ENCODE measurements at places on chromosomes 11 and 22.
A peak's percentile ranks its signal among the peaks of the same experiment; 100 is the strongest.

GRCh38 chr22:24485170-24485569 lies 10.0 kb upstream of the UPB1 start:
- DNase-seq, result no peak

DNA sequence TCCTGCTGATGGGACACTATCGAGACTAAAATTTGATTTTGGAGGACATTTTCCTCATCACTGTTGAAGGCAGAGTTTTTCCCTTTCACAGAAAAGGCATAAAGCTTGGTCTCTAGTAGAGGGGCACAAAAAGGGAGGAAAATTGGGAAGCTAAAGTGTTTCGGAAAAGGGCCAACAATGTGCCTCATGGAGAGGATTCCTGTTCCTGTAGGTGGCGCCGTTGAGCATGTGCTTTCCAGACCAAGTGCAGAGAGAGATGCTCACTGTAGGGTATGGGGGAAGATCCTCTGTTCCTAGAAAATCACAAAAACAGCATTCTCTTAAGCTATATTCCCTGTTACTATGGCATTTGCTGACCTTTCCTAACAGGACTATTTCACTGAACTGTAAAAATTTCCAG lies 18.4 kb upstream of the OR4C5 start:
- DNase-seq, result no peak

DNA sequence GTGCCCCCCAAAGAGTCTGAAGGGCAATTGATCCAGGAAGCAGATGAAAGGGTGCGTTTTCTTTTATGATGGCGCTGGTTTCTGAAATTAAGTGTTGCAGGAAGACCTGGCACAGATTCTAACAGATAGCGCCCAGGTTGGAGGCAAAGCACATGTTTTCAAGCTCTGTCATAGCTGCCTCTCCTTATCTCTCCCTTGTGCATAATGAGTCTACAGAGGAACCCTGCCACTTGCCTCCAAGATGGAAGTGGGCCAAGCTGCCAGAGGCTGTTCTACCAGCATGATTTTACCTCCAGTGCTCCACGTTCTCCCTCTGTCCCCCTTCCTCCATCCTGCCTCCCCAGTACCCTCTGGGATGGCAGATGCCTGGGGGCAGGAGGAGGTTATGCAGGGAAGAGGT lies 30.0 kb upstream of the TLCD5 start:
- DNase-seq, result no peak

DNA sequence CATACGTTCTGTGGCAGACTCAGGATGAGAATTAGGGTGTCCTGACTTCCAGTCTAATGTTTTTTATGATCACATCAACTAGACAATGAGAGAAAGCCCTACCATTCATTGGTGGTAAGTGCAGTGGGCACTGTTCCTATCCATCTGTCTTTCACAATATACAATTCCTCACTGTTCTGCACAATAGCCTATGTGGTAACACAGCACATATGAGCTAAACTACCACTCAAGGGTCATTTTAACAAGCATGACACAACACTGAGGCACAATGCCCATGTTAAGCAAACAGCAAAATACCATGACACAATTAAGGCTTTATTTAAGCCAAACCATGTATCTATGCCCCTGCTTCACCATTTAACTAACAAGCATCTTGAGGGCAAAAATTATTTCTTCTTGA lies 52.3 kb downstream of the SIK3 start:
- no peak for DNase-seq

DNA sequence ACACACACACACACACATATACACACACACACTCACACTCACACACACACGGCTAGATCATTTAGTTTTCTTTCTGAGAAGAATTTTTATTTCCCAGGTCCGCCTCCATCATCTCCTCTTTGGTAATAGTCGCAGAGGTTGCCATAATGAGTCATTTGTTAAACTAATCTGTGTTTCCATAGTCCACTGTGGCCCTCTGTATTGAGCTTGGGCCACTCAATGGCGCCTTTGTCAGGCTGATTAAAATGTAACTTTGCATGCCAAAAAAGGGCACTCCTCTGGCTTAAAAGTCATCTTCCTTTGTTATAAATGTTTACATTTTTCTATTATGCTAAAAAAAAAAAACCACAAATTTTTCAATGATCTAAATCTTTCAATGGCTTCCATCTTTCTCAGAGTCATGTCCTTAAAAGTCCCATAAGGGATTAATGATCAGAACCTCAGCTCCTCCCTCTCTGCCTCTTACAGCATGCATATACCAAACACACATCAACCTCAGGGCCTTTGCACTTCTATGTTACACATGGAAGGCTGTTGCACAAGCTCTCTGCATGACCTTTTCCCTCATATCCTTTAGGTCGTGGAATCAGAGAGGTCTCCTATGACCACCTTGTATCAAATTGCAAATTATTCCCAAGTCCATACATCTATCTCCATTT lies 35.3 kb downstream of the EHF start:
- DNase-seq, result no peak

GRCh38 chr22:28063656-28064055 lies 144.6 kb upstream of the PITPNB start:
- no peak for DNase-seq

- DNase-seq, result no peak
Measured at GRCh38 chr11:111177037-111177871, 68.3 kb upstream of the POU2AF2 start.

- DNase-seq, result no peak
Measured at GRCh38 chr11:74696939-74697675, 34.1 kb downstream of the CHRDL2 start.

- peak; percentile 55 for DNase-seq
Measured at GRCh38 chr11:65314501-65315203, at the start of gene CDC42EP2. Gene CDC42EP2 (plus strand): TSS chr11:65314866. CDS start chr11:65320899, 6,033 bp downstream.

DNA sequence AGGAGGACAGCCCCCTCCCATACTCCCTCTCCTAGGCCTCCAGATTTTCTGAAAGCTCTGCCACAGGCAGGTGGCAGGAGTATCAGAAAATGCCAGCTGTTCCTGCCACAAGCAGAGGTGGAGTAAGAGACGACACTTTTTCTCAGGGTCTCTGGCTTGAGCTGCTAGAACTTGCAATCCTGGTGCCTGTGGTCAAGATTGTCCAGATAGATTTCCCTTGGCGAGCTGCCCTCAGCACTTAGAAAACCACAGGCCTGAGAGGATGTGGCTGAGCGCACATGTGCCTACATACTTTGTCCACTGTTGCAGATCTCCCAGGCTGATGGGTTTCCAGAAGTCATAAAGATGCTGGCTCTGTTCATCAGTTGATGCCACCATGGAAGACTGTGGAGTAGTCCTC lies 65.7 kb upstream of the NAV2 start:
- no peak for DNase-seq

DNA sequence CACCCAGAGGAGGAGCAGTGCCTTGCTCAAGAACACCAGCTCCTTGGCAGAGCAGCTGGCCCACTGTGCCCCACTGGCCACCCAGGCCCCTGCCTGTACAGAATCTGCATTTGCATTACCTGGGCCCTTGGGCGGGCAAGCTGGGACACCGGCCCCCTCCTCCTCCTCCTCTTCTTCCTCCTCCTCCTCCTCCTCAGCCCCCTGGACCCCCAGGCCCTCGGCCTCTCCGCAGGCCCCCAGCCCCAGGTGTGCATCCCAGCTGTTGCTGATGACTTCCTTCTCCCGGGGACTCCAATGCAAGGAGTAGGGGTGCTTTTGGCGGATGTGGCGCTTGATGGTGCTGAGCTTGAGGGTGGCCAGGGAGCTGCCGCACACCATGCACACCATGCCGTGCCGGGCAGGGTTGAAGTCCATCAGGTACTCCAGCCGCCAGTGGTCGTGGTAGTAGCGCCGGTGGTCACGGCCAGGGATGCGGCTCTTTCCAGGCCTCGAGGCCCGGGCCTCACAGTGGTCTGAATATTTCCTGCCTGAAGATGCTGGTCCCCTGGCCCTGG lies 2.8 kb downstream of the ZFTA start:
- DNase-seq, result no peak

- DNase-seq, result peak; percentile 18
Measured at GRCh38 chr11:118051611-118052461, 25.0 kb upstream of the TMPRSS4 start.

DNA sequence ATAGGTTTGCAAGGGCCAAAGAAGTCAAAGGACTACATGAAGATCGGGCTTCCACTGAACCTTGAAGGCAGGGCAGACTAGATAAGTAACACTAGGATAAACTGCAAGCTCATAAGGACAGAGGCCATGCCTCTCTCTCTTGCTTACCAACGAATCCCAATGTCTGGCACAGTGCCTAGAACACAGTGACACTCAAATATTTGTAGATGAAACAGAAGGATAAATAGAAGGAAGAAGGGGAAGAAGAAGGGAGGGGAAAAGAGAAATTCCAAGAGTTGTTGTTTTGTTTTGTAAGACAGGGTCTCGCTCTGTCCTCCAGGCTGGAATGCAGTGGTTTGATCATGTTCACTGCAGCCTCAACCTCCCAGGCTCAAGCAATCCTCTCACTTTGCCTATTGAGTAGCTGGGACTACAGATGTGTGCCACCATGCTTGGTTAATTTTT lies 26.9 kb downstream of the SIK3 start:
- no peak for DNase-seq

- DNase-seq, result no peak
Measured at GRCh38 chr11:75810637-75811390, 4.2 kb upstream of the UVRAG start.

GRCh38 chr11:61787928-61788491 lies 4.4 kb downstream of the TMEM258 start:
- DNase-seq, result no peak

GRCh38 chr22:47615051-47615450 lies 852.6 kb downstream of the TBC1D22A start:
- no peak for DNase-seq

DNA sequence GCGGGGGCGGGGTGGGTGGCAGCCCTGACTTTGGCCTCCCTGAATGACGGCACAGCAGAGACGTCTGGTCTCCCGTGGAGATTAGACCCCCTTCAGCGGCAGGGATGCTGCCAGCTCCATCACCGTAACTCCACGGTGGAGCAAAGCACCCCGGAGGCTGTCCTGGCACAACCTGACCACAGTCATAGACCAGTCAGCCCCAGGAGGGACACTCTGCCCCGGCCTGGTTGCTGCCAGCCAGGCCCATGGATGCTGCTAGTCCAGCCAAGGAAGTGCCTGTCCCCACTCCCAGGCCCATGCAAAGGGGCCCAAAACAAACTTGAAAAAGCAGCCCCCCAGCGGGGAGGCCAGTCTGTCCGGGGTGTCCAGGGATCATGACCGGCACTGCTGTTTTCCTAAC lies 11.5 kb upstream of the ANO1 start:
- DNase-seq, result no peak

DNA sequence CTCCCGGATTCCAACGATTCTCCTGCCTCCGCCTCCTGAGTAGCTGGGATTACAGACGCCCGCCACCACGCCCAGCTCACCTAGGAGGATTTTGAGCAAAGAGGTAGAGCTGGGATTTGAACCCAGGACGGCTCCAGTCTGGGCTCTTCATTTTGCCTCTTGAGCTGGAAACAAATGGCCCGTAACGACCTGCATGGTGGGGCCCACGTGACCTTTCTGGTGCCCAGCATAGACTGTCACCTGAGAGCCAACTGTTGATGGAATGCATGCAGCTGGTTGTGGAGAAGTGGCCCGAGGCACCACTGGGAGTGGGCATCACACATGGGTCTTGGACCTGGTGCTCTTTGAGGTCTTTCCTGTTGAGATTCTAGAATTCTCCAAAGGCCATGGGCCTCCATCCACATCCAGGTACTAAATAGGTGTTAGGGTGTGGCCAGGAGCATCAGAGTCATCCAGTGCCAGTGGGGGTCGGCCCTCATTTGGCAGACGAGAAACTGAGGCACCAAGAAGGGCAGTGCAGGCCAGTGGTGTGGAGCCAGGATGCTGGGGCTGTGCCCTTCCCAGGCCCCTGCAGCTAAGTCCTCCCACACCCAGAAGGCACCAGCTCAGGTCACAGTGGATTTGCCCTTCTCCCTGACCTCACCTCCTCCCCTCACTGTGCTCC lies 3.9 kb downstream of the ATF4 start:
- no peak for DNase-seq

DNA sequence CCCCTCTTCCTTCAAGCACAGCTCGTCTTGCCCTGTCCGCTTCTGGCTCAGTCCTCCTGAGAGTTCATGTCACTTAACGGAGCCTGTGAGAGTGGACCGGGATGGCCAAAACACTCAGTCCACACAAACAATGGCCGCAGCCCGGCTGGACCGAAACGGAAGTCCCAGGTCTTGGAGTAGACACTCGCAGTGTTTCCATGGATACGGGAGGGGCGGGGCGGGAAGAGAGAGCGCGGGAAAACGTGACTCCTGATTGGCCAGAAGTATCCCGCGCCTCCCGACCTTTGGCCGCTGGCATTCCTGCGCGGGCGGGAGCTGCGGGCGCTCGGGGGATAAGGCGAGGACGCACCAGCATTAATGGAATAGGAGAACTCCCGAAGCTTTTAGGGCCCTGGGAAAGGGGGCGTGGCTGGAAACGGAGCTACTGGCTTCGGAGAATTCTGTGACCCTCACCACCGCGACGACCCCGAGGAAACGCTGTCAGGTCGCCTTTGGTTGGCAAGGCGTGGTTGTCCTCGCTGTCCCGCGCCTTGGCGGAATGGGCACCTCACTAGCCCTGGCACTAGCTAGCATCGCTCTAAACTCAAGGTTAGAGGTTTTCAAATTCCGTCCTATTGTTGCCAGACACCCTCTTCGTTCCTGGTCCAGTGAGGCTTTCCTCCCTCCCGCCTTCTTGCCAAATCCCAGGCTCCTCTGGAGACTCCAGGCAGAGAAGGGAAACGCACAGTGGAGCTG lies at the start of the genes NLRP14 and ZNF214:
NLRP14 (plus strand) TSS at position 297 of the 735 bp plus-strand sequence. CDS start 18,108 bp downstream, outside the sequence.
ZNF214 (minus strand) TSS at position 164 of the 735 bp plus-strand sequence. CDS start 17,511 bp downstream, outside the sequence.
- DNase-seq, result no peak

DNA sequence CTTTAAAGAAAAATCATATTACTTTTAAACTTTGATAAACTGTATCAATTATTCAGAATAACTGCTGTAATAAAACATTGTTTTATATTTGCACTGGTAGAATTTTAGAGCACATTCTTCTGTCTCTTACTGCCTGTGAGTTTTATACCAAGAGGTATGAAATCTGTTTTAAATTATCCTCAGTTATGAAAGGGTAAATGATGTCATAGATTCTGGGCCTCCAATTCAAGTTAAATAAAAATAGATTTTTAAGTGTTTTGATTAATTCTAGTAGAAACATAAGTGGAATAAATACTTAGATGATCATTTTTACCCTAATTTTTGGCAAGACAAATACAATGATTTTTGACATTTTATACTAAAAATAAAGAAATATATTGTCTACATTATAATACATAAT lies 93.0 kb downstream of the GUCY1A2 start:
- no peak for DNase-seq

DNA sequence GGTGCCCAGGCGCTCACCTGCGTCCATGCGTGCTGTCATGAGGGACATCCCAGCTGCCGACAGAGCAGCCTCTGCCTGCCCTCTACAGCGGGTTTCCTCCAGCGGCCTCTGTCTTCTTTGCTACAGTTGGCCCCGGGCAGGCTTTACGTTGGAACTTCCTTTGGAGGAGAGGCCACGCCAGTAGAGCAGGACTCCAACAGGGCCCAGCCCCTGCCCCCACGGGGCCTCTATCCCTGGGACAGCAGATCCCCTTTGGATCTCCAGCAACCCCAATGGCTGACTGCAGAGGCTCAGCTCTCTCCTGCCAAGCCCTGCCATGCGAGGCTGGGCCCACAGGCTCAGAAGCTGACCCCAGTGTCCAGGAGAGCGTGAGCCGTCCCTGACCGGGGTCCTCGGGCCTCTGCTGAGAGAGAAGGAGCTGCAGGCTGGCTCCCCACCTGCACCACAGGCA lies 12.1 kb downstream of the TRPM5 start:
- no peak for DNase-seq

Data from stimulated activated CD8-positive, alpha-beta memory T cell treated with anti-CD3 and anti-CD28 coated beads, Interleukin-7, amount 100 ng/mL, for 1 hour (primary cell).